ENCODE measurements at places on chromosomes 7 and 10.

DNA sequence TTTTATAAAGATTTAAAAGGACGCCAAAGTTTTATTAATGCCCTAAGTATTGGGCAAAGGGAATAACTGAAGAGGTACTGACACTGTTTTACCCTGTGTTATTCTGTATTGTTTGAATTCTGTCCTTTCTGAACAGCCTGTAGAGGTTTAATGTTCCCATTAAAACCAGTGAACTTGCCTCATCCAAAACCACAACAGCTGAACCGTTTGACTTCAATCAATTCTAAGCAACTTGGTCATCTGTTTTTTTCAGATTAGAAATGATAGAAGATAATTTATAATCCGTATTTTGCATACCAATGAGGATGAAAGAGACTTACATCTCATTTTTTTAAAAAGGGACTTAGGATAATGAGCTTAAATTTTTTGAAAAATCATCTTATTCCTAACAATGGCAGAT lies 40.4 kb downstream of the HACD1 start:
- no peak for DNase-seq

GRCh38 chr10:84267503-84268126 lies 22.8 kb downstream of the RGR start:
- DNase-seq = peak; percentile 42

DNA sequence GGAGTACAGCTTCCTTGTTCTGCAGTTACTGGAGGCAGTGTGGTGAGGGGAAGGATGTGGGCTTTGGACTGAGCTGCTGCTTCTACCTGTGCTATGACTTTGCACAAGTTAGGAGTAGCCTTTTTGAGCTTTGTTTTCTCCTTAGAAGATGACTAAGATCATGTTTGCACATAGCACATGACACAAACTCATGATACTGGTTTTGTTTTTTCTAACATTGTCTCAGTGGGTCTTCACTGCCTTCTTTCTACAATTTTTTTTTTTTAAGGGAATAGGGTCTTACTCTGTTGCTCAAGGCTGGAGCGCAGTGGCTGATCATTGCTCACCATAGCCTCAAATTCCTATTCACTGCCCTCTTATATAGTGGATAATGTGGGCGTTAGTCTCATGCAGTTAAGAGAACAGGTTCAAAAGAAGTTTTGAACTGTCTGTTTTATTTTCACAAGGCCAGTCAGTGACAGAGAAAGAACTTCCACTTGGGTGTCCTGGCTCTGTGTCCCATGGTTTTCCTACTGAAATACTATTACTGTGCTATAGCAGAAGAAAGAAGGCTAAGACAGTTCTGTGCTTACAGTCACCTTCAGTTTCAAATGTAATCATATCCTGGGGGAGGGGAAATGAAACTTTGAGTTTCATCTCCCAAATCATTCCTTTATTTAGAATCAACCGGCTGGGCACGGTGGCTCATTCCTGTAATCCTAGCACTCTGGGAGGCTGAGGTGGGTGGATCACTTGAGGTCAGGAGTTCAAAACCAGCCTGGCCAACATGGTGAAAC lies 72.0 kb downstream of the KAT6B start:
- no peak for DNase-seq

- DNase-seq = no peak
Observed at GRCh38 chr10:3265088-3265487, 92.5 kb upstream of the PITRM1 start.

GRCh38 chr7:29309041-29309854 lies 114.7 kb downstream of the CHN2 start:
- DNase-seq = peak; percentile 16

- no peak for DNase-seq
Observed at GRCh38 chr10:3772361-3773171, 12.4 kb downstream of the KLF6 start.

- DNase-seq = no peak
Observed at GRCh38 chr10:21479570-21480315, 45.7 kb downstream of the SKIDA1 start.

DNA sequence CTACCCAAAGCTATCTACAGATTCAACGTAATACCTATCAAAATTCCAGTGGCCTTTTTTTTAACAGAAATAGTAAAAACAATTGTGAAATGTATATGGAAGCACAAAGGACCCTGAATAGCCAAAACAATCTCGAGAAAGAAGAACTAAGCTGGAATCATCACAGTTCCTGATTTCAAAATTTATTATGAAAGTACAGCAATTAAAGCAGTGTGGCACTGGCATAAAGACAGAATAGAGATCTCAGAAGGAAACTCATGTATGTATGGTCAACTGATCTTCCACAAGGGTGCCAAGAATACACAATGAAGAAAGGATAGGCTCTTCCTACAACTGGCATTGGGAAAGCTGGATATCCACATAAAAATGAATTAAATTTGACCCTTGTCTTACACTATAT lies 23.2 kb downstream of the PNLIPRP3 start:
- DNase-seq = no peak

- no peak for DNase-seq
Observed at GRCh38 chr10:116201011-116201410, 72.0 kb downstream of the GFRA1 start.

GRCh38 chr7:152902870-152903860 lies 143.6 kb downstream of the ACTR3B start:
- no peak for DNase-seq

DNA sequence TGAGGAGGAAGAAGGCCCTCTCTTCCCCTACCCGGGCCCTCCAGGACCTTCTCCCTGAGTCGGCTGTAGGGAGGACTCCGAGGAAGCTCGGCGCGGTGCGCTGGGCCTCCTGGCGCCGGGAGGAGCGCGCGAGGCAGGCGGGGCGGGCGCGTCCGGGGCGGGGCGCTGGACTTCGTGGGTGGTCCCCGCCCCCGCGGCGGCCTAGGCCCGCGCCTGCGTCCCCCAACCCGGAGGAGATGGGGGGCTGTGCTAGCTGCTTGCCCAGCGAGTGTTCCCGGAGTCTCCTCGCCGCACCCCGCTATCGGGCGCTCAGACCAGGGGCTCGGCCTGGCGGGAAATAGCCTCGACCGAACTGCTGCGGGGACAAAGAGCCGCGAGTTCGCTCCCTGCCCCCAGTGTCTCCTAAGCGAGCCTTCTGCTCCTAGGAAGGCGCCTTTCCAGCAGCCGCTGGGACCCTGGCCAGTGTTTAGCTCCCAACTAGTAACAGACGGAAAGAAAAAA lies 19.2 kb upstream of the SMO start:
- DNase-seq = no peak

GRCh38 chr7:133688483-133689239 lies 435.8 kb downstream of the EXOC4 start:
- no peak for DNase-seq

- DNase-seq = peak; percentile 16
Observed at GRCh38 chr10:63573068-63573697, 52.0 kb downstream of the REEP3 start.

DNA sequence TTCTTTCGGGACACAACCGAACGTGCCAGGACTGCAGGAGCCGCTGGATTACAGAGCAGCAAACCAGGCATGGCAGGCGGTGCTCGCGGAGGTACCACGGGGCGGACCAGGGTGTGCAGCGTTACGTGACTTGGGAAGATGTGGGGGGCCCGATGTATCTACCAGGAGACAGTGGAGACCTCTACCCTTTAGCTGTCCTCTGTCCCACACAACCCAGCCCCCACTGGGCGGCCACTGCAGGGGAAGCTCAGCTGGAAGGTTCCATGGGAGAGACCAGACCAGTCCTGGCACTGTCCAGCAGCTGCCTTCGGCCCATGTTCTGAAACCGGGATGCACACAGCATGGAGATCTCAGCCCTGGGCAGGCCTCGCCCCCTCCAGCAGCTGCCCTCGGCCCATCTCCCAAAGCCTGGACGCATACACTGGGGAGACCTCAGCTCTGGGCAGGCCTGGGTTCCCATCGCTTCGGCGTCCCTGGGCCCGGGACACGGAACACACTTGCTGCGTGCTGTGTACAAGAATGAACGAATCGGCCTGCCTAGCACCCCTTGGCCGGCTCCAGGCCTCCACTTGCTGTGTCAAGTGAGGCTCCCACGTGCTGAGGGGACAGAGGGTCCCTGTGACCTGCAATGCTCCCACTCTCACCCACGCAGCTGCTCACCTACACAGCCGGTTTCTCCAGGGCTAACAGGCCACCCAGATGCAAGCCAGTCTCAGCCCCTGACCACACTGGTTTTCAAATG lies 177.4 kb downstream of the ELFN1 start:
- no peak for DNase-seq

DNA sequence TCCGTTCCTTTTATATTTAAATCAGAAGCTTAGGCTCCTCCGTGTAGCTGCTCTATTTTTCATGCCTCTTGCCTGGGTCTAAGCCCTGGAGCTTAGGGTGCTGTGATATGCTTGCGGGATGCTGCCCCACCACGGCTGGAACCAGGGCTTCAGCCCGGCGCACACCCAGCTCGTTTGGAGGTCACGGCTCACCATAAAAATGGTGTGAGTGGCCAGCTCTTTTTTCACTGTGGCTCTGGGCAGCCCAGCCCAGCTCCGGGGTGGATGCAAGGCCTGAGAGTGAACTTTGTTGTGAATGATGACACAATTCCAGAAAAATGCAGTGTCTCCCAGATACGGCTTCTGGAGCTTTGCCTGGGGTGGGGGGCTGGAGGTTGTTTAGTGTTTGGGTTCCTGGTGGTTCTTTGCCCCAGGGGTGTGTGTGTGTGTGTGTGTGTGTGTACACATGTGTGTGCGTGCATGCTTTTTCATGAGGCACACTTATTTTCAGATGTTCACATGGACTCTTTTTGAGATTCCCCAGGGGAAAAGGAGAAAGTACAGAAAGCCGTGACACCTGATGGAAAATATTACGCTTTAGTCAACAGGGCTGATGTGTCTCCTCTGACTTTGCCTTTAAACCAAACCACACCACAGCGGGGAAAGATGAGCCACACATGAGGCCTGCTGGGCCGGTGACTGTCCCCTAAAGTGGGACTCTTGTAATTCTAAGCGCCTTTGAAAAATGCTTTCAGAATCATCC lies 46.2 kb downstream of the GRK5 start:
- DNase-seq = no peak

All from NCI-H345 (cell line).